Neural crest cell (in vitro differentiated cells): ENCODE measurements at places on chromosomes 16 and 17. TPM values are rescaled to one million over a fixed set of nuclear protein-coding genes. Genes with fewer than 3 reads are reported as not detected.

- DNase-seq: no peak
- H3K36me3 ChIP-seq: peaks cover 3% of the 10 kb centered on the region
- H3K4me3 ChIP-seq: no peak overlapping the region
- no peaks in the 10 kb centered on the region for H3K4me1 ChIP-seq
Measured at GRCh38 chr17:69654981-69655855, 240.7 kb downstream of the MAP2K6 start.

DNA sequence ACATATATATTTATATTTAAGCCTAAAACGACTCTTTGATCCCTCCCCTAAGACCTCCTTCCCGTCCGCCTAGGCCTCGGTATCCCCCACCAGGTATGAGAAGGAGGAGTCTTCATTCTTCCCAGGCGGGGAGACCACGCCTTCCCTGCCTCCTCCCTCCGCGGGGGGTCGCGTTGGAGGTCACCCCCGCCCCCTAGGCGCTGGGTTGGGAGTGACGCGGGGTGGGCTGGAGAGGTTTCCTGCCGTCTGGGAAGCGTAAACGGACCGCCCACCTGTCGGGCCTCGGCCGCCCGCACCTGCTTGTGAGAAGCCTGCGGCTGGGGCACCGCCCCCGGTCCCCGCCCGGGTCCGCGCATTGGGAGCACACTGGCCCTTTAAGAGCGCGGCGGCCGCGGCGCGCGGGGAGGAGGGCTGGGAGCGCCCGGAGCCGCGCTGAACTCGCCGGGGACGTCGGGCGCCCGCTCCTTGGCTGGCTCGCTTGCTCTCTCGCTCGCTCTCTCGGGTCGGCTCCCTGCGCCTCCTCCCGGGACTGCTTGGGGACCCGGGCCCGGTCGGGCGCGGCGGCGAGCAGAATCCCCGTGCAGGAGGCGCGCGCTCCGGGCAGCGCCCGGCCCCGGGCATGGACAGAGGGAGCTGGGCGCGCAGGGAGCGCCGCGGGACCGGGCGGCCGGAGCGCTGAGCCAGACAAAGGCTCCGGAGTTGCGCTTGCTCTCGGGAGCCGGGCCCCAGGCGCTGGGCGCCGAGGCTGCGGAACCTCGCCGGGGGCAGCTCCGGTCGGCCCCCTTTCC is at the start of gene MMP15:
Gene MMP15, plus strand, starts transcription at position 404 of the 788 bp plus-strand sequence. CDS start 597 bp downstream, outside the sequence.
- H3K27ac ChIP-seq: no peak within 1 kb of the TSS
- peaks cover 34% of the 10 kb centered on the region for H3K27me3 ChIP-seq
- peaks cover 3% of the 10 kb centered on the region for H3K36me3 ChIP-seq

The WNT9B gene
- total RNA-seq: 0.66 TPM in 1 of 2 replicates, not detected in the other

DNA sequence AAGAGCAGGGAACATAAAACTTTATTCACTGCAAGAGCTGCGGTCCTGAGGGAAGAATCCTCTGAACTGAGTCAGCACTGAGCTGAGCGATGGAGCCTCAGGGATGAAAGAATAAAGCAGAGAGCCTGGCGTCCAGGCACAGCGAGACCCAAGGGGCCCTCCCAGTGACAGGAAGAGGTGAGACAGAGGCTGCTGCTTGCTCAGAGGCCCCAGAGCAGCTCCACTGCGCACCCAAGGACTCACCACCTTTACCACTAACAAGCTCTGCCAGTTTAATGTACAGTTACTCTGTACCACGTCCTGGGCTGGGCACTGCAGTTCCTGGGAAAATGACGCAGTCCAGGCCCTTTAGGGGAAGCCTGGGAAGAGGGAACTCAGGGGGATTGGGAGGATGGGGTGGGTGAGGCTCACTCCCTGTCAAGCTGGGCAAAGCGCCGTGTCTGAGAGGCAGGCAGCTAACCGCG is 5.6 kb downstream of the GFAP start:
- H3K27ac ChIP-seq: no peak overlapping the region
- no peak for DNase-seq
- peaks cover 24% of the 10 kb centered on the region for H3K27me3 ChIP-seq
- no peaks in the 10 kb centered on the region for H3K36me3 ChIP-seq
- peaks cover 27% of the 10 kb centered on the region for H3K4me1 ChIP-seq
- no peak overlapping the region for H3K4me3 ChIP-seq

The NDRG4 gene
- total RNA-seq: 52.5 and 58.9 TPM in 2 replicates

DNA sequence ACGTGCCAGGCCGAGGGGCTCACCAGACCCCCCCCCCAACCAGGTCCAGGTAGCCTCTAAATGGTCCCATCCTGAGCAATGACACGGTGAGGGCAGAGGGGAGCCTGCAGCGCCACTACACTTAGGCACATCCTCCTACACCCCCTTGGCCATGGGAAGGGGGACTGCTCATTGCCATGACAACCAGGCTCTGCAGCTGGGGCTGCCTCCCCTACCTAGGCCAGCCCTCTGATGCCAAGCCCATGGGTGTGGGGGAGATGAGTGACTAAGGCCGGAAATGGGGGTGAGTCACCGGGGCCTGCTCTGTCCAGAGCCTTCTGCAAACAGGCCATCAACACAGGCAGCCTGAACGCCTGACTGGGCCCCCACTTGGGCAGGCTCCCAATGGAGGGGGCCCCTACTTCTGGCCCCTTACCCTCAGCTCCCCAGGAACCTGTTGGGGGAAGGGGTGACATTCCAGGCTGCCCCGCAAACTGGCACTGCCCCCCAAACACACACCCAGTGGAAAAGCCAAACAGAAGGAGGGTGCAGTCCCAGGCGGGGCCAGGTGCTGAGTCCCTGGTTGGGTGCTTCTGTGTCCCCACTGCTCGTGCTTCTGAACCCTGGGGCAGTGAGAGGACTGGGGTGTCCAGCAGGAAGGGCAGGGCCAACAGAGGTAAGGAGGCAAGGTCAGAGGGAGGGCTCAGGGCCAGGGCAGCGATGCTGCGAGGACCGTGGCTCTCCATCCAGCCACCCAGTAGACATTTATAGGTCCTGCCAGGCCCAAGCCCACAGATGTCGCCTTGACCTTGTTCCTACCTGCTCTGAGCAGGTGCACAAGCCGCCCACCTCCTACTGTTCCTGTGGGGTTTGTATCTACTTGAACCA is 8.2 kb downstream of the PLCD3 start:
- no peaks in the 10 kb centered on the region for H3K36me3 ChIP-seq
- no peak overlapping the region for H3K27ac ChIP-seq
- DNase-seq: no peak
- no peak overlapping the region for H3K4me3 ChIP-seq
- H3K4me1 ChIP-seq: peaks cover 16% of the 10 kb centered on the region

DNA sequence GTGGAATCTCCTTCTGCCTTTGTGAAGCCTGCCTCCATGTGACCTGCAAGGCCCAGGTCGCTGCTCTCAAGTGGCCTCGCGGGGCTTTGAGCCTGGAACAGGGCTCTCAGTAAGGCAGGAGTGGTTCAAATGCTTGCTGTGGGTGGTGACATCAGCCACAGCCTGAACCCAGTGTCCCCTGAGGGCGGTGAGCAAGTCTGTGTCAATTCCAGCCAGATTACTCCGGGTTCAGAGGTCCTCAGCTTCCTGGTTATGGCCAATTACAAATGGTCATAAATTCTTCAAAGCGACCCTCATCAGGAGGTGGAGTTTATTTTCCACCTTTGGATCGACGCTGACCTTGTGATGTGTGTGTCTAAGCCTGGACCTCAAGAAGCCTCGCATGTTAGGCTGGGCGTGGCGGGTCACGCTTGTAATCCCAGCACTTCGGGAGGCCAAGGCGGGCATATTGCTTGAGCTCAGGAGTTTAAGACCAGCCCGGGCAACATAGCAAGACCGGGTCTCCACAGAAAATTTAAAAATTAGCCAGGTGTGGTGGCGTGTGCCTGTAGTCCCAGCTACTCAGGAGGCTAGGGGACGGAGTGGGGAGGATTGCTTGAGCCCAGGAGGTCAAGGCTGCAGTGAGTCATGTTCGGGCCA is 17.3 kb downstream of the LGALS3BP start:
- H3K4me3 ChIP-seq: no peak overlapping the region
- DNase-seq: no peak
- peak overlapping the region; percentile 50 for H3K27ac ChIP-seq
- peaks cover 3% of the 10 kb centered on the region for H3K27me3 ChIP-seq
- peaks cover 14% of the 10 kb centered on the region for H3K4me1 ChIP-seq

DNA sequence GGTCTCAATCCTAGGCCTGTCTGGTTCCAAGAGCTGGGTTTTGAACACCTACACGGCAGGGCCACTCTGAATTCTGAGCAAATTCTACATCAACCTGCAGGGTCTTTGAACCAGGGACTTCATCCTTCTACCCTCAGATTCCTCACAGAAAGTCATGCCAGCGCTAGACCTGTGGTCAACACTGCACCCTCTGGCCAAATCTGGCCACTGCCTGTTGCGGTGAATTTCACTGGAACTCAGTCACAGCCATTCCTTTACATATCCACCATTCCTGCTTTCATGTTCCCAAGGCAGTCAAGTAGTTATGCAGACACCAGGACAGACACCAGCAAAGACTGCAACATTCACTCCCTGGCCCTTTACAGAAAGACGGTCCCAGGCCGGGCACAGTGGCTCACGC is 144.6 kb downstream of the C16orf95 start:
- peaks cover 3% of the 10 kb centered on the region for H3K27me3 ChIP-seq
- no peak for DNase-seq
- H3K4me3 ChIP-seq: no peak overlapping the region
- H3K4me1 ChIP-seq: peaks cover 6% of the 10 kb centered on the region

GRCh38 chr16:13298666-13299065 is 397.3 kb downstream of the SHISA9 start:
- no peaks in the 10 kb centered on the region for H3K4me1 ChIP-seq
- H3K4me3 ChIP-seq: no peak overlapping the region
- DNase-seq: no peak
- H3K36me3 ChIP-seq: no peaks in the 10 kb centered on the region

The KRTAP9-4 gene
- not detected in 2 replicates for total RNA-seq

DNA sequence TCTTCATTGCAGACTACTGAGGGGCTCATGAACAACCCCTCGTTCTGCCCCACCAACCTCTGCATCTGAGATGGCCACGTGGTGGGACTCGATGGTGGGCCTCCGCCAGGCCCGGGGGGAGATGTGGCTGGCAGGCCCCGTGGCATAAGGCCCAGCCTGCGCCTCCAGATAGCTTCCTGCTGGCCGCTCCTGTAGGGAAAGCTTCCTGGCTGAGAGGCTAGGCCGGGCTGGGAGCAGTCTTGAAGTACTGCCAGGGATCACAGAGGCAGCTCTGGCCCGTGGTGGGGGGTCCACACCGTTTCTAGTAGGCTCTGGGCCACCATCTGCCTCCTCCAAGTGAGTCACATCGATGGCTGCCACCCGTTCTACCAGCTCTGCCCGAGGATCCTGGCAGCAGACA is 7.6 kb downstream of the CAMKK1 start:
- peaks cover 6% of the 10 kb centered on the region for H3K4me1 ChIP-seq
- H3K4me3 ChIP-seq: no peak overlapping the region
- DNase-seq: no peak

GRCh38 chr16:57479976-57480753 is 6.1 kb downstream of the DOK4 start:
- no peak for DNase-seq
- H3K27ac ChIP-seq: no peak overlapping the region
- H3K4me3 ChIP-seq: peak overlapping the region; percentile 92
- H3K36me3 ChIP-seq: no peaks in the 10 kb centered on the region
- H3K4me1 ChIP-seq: peaks cover 28% of the 10 kb centered on the region

- no peak overlapping the region for H3K4me3 ChIP-seq
- no peaks in the 10 kb centered on the region for H3K27me3 ChIP-seq
- peaks cover 36% of the 10 kb centered on the region for H3K4me1 ChIP-seq
Measured at GRCh38 chr17:58330997-58331814, 2.6 kb upstream of the TSPOAP1 start.

DNA sequence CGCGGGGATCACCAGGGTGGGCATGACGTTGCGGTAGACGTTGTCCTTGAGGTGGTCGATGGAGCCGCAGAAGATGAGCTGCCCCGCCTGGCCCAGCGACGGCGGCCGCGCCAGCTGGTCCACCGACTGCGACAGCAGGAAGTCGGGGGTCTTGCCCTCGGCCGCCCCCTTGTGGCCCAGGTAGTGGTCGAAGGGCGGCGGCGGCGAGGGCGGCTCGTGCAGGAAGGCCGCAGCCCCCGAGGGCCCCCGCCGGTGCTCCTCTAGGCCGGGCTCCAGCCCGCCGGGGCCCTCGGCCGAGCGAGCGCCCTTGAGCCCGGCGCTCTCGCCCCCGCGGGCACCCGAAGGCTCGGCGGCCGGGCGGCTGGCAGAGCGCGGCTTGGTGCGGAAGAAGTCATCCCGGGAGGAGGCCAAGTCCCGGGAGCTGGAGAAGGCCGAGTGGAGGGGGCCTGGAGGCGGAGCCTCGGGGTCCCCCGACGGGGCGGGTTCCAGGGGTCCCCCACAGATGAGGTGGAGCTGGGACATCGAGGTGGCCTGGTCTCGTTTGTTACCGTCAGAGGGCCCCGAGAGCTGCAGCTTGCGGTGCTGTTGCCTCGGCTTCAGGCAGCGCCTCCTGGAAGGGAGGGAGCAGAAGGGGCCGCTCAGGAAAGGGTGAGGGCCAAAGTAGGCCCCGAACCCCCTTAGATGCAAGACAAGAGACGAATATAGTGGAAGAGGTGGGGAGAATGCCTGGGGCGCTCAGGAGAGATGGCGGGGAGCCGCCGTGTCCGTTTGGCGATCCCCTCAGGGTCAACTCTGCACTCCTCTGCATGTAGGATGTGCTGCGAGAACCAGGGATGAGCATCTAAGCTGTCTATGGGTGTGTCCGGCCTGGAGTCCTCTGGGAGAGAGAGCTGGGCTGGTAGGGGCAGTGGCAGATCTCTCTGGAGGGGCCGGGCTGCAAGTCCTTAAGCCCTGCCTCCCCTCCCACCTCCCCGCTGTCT is 8.8 kb downstream of the FAM171A2 start:
- H3K4me1 ChIP-seq: peaks cover 5% of the 10 kb centered on the region
- DNase-seq: peak; percentile 75
- peak overlapping the region; percentile 67 for H3K4me3 ChIP-seq
- peaks cover 8% of the 10 kb centered on the region for H3K27me3 ChIP-seq

The KRTAP9-2 gene
- not detected in 2 replicates for total RNA-seq

GRCh38 chr16:16029431-16030011 is 80.1 kb downstream of the ABCC1 start:
- no peak for DNase-seq
- no peaks in the 10 kb centered on the region for H3K27me3 ChIP-seq
- H3K36me3 ChIP-seq: peaks cover 5% of the 10 kb centered on the region
- no peak overlapping the region for H3K27ac ChIP-seq
- H3K4me1 ChIP-seq: peaks cover 23% of the 10 kb centered on the region

GRCh38 chr16:51545951-51546350 is 394.9 kb upstream of the SALL1 start:
- peaks cover 60% of the 10 kb centered on the region for H3K4me1 ChIP-seq
- peak overlapping the region; percentile 79 for H3K27ac ChIP-seq
- no peaks in the 10 kb centered on the region for H3K36me3 ChIP-seq
- H3K4me3 ChIP-seq: peak overlapping the region; percentile 16
- no peak for DNase-seq
- no peaks in the 10 kb centered on the region for H3K27me3 ChIP-seq

DNA sequence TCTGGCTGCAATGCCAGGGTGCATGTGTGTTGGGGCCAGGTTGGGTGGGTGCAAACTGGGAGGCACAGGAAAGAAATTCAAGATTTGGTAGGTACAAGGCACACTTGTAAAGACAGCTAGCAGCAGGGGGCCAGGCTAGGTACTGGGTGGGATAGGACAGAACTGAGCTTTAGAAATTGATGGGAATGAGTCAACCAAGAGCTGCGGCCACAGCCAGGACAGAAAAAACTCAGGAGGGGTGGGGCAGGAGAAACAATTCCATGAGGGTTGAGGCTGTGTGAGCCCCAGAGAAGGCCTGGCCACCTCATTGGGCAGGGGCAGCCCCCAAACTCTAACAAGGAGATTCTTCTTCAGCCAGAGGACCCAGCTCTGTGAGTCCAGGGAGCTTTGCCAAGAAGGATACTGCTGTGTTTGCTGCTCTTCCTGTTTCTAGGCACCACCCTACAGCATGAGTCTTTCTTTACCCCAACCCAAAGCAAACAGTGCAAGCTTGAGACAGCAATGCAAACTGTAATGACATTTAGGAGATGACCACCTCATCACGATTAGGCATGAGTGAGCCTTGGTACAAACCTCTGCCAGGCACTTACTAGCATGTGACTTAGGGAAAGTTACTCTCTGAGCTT is 21.3 kb upstream of the CCDC182 start:
- no peak for DNase-seq
- no peak overlapping the region for H3K27ac ChIP-seq
- no peaks in the 10 kb centered on the region for H3K36me3 ChIP-seq
- no peaks in the 10 kb centered on the region for H3K27me3 ChIP-seq
- H3K4me3 ChIP-seq: no peak overlapping the region

The SMIM22 gene
- not detected in 2 replicates for total RNA-seq
